ENCODE measurements at places on chromosomes 3 and 15.

DNA sequence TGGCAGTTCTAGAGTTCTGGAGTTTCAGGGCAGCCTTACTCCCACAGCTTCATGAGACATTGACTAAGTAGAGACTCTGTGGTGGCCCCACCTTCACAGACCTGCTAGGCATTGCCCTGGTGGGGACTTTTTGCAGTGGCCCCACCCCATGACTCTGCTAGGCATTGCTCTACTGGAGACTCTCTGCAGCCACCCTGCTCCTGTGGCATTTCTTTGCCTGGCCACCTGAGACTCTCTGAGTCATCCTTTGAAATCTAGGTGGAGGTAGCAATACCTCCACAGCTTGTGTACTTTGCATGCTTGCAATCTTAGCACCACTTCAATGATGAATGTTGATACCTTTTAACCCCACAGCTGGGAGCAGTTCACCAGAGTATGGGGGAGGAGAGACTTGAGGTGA lies 40.6 kb upstream of the DHX36 start:
- DNase-seq: no peak

- DNase-seq: no peak
Measured at GRCh38 chr3:106440672-106441071, 571.9 kb upstream of the CBLB start.

DNA sequence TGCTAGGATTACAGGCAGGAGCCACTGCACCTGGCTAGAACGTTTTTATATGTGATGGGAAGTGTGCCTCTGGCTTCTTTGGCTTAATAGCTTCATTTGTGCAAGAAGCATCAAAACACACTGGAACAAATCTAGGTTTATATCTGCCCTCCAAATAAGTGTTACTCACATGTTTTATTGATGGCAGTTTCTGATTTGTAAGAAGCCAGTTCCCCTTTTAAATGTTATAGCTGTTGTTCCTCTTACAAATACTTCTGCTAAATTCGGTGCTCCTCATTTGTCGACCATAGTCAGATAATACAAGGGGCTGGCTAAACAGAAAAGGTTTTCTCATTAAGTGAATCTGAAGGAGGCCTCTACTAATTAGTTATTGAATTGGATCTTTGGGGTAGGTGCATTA lies 307.1 kb upstream of the SEMA6D start:
- DNase-seq: no peak

DNA sequence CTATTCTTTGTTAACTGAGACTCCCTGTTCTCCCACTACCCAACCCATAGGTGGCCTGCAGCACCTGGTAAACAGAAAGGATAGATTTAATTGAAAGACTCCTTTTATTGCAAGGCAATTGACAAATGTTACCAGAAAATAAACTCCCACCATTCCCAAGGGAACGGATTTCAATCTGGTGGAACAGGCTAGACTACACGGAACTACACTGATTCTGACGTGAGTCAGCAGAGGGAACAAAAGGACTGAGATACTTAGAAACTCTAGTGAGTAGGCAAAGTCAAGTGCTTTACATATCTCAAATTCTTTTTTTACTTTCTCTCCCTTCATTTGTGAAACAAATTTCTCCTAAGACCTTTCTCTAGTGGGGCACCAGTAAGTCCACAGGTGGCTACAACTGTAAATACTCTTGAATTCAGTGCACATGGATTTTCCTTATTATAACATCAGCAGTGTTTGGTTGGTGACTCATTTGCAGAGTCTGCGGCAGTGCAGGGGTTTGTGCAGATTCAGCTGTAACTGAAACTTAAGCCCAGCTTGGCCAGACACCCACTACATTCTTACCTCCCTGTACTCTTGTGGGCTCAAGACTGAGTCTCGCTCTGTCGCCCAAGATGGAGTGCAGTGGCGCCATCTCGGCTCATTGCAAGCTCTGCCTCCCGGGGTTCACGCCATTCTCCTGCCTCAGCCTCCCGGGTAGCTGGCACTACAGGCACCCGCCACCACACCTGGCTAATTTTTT lies 34.3 kb upstream of the PLSCR2 start:
- no peak for DNase-seq

GRCh38 chr15:60814062-60814461 lies 335.1 kb upstream of the ICE2 start:
- DNase-seq: no peak

DNA sequence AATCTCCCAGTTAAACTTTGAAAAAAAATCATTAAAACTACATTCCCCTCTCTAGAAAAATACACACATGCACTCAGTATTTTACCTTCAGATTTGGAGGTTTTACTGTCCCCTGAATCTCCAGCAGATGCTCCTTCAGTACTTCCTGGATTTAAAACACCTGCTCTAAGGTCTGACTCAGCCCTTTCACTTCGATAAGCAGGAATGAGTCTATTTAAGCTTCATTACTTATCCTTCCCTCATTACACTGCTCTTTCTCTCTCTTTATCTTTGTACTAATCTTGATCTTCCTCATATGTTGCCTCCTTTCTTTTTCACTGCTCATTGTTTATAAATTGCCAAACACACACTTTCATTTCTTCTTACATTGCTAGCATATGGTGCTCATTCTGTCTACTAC lies 443.9 kb downstream of the DIPK2A start:
- DNase-seq: no peak

- no peak for DNase-seq
Measured at GRCh38 chr3:20076296-20076997, 36.2 kb downstream of the KAT2B start.

Measured in COR-L47 (cell line).